ENCODE measurements at places on chromosomes 5 and 9.

- no peak for DNase-seq
These were observed 260.9 kb downstream of the EBF1 start for GRCh38 chr5:158838781-158839180.

GRCh38 chr5:100275631-100276030 lies 259.5 kb upstream of the FAM174A start:
- no peak for DNase-seq

DNA sequence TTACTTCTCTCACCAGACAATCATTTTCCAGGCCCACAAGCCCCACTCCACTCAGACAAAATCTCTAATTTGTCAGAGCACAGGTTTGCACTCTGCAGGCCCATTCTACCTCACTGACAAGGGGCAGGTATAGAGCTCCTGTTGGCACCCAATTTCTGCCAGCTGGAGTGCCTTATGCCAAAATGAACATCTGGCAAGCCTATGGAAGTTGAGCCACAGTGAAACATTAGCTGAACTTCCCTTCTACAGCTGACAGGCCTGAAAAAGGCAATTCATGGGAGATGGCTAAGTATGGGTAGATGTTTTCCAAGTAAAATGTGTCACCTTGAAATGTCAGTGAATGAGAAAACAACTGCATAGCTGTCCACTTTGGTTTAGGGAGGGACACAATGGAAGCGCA lies 87.0 kb downstream of the SPOCK1 start:
- DNase-seq, result no peak

DNA sequence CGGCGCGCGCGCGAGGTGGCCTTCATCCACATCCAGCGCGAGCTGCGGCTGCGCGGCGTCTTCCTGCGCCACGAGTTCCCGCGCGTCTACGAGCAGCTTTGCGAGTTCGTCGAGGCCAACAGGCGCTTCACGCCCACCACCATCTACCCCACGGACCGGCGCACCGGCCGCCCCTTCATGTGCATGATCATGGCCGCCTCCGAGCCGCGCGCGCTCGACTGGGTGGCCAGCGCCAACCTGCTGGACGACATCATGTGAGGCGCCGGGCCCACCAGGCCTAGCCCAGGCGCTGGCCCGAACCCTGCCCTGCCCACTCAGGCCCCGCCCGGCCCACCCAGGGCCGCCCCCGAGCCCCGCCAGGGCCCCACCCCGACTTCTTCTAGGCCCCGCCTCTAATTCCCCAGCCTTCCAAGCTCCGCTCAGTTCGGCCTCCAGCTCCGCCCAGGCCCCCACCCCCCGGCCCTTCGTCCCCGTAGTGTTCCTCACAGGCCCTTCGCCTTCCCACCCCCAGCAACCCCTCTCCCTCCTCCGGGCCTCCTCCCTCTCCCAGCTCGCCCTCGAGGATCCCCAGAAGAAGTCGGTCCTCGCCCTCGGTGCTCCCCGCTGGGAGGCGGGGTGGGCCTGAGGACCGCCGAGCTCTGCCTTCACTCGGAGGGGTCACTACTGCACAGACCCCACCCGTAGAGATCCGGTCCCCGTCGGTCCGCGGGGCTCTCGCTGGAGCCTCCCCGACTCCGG lies 2.0 kb upstream of the PHPT1 start:
- no peak for DNase-seq

DNA sequence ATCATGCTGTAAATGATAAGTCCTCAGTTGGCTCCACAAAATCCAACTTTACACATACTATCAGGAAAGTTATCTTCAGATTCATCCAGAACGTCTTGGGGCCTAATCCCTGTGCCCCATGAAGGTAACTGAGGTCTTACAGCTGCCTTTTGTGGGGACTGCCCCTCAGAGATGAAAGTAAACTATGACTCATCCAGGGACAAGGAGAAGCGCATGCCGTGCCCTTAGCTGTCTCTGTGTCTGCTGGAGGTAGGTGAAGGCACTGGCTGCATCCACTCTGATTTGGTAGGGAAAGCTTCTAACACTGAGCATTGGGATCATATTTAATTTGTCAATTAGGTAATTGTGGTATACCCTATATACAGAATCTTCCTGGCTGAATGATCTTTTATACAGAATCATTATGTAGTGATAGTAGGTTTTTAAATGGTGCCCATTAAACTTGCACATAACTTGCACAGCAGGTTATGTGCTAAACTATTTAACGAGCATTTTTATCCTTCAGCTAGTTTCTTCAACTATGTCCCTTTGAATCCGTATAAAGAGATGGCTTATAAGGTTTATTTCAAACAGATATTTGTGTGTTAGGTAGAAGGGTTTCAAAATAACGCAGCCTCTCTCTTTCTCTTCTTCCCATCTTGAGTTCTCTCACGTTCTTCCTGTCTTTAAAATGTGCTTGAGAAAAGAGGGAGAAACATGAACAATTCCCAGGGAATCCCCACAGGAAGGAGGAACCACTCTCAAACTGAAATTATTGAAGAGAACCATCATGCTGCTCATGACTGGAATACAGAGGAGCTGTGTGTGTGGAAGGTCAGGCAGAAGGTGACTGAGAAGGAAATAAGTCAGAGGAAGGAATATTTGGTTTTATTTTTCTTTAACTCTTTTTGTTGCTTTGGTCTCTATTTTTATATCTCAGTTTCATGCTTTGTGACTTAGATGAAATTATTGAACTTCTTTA lies 250.9 kb downstream of the CD180 start:
- DNase-seq, result no peak

DNA sequence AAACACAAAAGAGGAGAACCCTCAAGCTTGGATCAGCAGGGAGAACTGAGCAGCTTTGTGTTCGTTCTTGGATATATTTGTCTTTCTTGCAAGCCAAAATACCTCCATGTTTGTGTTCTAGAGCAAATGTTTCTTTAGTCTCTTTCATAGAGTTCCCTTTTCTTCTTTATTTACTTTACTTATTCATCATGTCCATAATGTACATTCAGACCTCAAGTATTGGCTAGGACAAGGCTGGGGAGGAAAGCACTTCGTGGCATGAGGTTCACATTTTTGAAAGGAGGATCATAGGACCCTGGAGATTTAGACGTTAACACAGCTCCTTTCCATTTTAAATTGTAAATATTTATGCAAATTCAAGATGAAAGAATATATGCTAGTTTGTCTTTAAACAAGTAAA lies 590.2 kb upstream of the MEF2C start:
- no peak for DNase-seq

GRCh38 chr5:60262576-60263295 lies 369.2 kb upstream of the PDE4D start:
- DNase-seq, result no peak

DNA sequence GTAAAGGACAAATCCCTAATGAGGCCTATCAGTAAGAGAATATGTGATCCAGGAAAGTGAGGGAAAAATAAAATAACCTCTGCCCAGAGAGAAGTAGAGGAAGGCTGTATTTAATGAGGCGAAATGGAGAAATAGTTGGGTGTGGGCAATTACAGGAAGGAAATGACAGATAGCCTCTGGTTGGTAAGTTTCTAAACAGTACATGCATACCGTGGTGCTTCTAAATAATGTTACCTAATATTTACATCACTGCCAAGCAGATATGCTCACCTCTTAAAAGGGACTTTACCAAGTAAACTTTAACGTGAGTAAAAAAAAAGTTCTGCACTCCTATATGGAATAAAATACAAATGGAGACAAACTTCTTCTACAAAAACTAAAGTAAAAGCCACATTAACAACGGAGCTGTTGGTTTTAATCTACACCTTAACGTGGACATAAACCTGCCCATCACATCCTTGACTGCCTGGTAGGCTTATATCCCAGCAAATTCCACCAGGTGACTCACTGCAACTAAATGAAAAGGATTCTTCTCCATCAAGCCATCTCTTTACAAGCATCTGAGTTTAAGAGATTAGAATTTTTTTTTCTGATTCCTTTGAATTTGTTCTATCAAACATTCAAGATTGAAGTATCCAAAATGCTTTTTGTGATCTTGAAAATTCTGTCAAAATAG lies 12.4 kb downstream of the NFIL3 start:
- no peak for DNase-seq

DNA sequence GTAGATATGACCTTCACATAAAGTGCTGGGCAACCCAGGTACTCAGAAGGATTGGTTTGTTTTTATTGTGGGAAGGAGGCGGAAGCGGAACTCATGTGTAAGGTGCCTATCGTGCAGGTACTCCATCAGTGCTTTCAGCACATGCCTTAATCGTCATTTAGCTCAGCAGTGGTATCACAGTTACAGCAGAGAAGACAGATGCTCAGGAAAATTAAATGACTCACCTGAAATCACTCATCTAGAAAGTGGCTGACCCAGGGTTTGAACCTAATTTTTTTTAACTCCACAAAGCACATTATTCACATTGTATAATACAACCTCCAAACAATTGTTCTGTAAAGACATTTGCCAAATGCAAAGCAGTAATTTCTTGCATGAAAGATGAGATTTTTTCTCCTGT lies 2.2 kb downstream of the C5orf46 start:
- DNase-seq, result no peak

- no peak for DNase-seq
These were observed 298.1 kb downstream of the CETN3 start for GRCh38 chr5:90111364-90112032.

DNA sequence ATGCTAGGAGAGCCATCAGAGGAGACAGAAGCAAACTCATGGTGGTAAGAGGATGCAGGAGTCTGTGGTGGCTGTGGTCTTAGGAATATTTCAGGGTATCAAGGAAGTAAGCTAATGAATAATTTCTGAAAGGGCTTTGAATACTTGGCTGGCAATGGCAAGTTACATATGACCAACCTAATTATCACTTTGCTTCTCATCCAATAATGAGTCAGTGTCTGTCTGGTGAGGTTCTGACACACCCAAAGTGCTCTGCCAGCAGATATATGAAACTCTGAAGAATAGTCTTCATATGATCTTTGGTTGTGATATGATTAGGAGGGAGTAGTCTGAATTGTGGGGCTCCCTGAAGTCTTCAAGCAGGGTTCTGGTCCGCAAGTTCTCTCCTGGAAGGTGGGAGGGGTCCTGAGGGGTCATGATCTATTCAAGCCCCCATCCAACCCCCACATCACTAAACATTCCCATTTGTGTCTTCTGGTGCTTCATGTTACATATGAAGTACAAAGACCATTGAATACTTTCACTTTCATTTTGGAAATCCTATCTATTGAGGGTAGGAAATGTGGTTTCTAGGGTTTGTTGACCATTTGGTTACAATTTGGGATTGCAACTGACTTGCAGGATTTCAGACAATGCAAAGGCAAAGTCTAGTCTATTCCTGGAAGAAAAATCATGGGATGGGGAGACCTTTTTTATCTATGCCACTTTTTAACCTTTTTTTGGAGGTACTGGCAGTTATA lies 199.9 kb upstream of the CDKN2B start:
- no peak for DNase-seq

DNA sequence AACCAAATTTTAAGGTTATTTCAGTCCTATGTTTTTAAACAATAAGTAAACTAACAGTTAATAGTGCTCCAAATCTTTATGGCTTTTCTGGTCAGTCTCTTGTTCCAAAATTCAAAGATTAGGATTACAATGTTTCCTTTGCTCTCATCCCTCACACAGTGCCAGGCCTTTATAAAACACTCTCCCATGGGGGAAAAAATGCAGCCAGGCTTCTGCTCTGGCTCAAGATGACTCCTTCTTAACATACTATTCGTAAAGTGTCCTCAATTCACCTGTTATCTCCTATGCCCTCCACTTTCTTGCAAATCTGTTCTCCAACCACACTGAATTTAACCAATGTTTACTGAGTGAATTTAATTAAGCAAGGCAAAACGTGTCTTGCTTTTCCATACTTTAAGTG lies 1.4 kb downstream of the CEP120 start:
- DNase-seq, result no peak

- DNase-seq, result no peak
These were observed 88.5 kb upstream of the ATG10 start for GRCh38 chr5:81883371-81883770.

DNA sequence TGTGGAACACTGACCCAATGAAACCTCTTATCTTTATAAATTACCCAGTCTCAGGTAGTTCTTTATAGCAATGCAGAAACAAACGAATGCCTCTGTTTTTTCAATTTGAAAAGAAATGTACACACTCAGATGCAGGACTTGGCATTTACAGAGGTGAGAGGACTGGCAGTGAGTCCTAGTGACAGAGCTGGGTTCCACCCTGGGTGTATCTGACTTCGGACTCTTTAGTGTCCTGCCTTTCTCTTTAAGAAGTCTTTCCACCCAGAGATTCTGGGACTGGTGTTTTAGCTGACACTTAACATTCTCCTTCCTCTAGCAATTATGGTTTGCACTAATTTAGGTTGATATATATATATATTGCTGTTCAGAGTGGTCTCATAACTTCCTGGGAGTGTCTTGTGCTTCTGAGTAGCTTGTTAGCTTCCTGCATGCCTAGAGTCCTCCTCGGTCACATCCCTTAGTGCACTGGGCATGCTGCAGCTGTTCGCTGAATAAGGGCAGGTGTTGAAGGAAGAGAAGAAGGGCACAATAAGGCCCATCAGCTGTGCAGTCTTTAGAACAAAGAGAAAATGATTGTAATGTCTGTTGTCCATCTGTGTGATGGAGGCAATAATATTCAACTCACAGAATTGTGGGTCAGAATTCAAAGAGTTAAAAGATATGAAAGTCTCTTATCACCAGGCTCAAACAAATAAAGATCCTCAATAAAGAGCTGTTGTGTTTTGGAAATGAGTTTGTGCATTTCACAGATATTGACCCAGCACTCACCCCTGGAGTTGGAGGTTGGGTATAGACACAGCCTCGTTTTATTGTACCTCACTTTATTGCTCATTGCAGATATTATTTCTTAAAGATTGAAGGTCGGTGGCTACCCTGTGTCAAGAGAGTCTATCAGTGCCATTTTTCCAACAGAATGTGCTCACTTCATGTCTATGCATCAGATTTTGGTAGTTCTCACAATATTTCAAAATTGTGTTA lies 187.1 kb downstream of the TRIM32 start:
- no peak for DNase-seq

DNA sequence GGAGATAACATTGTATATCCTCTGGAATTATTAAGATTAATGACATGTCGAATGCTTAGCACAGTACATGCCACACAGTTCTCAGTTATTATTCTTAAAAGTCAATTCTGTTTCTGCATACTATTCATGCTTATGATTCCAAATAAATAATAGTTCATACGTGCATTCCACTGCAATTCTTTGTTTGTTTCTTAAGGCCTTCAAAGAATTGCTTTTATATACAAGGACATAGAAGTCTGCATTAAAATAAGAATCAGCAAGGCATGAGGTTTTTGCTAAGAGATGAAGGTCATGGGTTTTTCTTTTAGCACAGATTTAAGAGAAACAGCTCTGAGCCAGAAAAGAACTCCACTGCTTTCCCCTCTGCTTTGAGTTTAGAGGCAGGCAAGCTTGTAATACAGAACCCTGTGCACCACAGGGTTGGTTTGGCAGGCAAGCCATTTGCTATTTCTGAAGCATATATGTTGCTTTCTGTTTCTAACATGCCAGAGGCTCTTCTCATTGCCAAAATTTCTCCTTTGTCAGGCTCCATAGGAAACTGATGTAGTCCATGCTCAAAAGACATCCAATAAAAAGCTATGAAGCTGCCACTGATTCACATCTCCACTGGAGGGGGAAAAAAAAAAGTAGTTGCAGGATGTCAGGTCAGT lies 420.6 kb upstream of the TYRP1 start:
- no peak for DNase-seq

DNA sequence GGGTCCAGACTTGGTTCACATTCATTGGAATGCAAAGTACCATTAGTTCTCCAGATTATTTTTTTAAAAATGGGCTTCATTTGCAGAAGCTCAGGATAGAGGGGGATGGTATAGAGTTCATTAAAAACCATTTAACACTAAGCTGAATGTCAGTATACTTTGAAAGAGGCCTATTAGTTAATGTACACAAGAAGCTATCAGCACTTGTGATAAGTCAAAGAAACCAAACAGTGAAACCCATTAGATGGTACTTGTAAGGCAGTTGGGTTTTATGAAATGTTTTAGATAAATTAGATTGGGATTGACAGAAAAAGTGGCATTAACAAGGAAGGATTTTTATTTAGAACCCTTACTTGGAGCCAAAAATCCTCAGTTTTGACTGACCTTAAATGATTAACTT lies 229.2 kb upstream of the MPDZ start:
- DNase-seq, result no peak

Measured in GM06990 (cell line).